ENCODE measurements at places on chromosomes 2 and 18.

DNA sequence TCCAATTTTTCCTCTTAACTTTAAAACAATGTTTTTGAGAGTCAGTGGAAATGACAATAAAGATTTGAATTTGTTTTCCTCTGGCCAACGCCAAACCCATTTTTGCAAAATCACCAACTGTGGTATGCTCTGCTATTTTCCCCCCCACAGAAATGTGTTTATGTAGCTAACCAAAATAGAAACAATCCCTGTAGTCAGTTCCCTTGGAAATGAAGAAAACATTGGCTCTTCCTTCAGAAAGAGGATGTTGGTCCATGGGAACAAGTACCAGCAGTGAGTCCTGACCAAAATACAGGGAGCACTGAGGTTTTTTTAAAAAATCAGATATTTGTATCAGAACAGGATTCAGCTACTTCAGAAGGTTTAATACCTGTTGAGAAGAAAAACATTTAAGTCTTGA lies 65.3 kb downstream of the SLC40A1 start:
- DNase-seq: no peak

GRCh38 chr18:49241852-49242251 lies 218.6 kb downstream of the DYM start:
- no peak for DNase-seq

DNA sequence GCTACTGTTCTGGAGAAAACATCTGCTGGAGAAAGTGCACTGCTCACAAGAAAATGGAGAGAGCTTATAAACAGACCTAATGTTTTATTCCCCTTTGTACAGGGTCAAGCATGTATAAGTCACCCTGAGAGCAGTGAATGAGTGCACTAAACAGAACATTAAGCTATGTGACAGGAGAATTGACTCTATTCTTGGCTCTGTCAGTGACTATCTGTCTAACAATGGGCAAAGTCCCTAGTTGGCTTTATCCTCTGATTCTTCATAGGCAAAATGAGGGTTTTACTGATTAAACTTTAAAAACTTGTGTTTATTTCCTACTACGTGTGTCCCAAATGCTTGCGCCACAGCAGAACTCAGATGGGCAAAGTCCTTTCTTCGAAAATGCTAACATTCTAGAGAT lies 655.1 kb upstream of the SLC39A10 start:
- DNase-seq: no peak

DNA sequence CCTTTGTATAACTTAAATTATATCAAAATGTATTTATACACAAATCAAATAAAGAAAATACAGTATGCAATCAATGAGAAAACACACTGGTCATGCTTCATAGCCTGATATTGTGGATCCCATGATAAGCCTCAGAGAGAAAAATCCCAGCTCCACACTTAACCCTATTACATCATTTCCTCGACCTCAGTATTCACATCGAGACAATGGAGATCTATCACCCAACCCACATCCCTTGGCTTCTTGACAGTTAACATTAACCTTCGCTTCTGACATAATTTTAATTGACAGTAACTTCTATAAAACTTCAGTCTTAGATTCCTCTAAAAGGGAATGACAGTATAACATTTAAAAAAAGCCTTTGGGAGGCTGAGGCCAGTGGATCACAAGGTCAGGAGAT lies 11.6 kb downstream of the TMX3 start:
- DNase-seq: no peak

- DNase-seq: no peak
These were observed 82.9 kb downstream of the KCTD1 start for GRCh38 chr18:26465431-26465830.

GRCh38 chr2:191389288-191389687 lies 144.1 kb downstream of the MYO1B start:
- no peak for DNase-seq

DNA sequence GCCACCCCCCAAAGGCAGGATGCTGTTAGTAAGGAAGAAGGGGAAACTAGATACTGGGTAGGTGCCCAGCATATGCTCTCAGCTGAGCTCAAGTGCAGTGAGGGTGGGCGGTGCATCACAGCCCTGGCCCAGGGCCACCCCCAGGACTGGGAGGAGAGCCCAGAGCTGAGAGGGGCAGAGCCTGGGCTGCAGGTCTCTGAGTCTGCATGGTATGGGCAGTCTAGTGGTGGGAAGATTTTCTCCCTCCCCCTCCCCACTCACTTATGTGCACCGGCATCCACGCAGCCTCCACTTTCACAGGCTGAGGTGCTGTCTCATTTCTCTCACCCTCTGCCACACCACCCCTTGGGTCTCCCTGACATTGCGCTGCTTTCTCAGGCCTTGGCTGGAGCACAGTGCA lies 48.5 kb upstream of the CAB39 start:
- no peak for DNase-seq

GRCh38 chr18:80109676-80110078 lies 615 bp downstream of the ADNP2 start:
- no peak for DNase-seq

All from stimulated activated CD8-positive, alpha-beta memory T cell treated with anti-CD3 and anti-CD28 coated beads, Interleukin-12 subunit alpha, Interleukin-12 subunit beta, amount 100 ng/mL, for 4 hours (primary cell).